AG10803 (cell line): ENCODE measurements at places on chromosomes 11 and 22.

DNA sequence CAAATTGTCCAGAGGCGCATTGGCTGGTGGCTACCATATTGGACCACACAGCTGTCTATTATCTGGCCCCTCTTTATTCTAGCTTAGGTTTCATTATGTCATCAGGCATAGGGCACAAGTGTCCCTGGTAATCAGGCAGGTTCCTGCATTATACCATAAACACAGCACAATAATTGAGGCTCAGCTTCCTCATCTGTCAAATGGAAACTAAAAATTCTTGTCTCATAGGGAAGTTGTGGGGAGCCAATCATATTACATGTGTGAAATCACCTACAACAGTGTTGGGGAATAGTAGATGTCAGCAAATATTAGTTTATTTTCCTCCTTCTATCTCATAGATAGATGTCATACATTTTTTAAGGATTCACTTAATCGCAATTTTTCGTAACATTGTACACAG is 231.0 kb upstream of the SORL1-AS1 start:
- DNase-seq = no peak

- no peak for DNase-seq
Observed at GRCh38 chr11:127018683-127019279, 18.2 kb upstream of the KIRREL3 start.

DNA sequence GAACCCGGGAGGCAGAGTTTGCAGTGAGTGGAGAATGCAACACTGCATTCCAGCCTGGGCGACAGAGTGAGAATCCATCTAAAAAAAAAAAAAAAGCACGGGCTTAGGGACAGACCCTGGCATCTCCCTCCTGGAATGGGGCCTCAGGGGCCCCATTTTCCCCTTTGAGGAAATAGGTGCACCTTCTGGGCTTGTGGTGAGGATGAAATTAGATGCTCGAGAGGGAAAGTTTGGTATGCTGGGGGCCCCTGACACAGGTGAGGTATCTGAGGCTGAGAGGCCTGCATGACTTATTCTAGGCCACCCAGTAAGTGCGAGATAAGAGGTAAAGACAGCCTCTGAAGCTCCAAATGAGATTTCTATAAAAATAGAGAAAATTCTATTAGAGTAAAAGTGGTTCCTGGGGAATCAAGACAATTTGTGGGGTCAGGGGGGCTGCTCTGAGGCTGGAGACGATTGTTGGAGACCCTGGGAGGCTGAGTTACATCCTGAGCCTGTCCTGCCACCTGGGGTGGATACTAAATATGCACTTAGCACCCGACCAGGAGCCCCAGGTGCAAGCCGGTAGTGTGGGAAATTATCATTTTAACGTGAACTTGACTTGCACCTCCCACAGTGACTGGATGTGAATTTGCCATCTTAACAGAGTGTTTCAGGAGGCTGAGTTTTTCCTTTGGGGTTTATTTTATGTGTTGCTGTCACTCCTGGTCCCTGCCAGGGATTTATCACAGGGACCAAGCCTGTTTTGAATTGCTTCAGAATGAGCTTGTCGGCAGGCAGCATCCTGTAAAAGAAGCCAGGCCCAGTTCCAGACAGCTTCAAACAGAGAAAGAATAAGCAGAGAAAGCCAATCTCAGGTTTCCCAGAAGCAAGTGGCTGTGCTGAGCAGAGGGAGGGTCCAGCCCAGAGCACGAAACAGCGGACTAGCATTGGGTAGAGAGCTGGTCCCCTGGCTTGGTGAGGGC is 48.4 kb upstream of the TSKU start:
- no peak for DNase-seq

DNA sequence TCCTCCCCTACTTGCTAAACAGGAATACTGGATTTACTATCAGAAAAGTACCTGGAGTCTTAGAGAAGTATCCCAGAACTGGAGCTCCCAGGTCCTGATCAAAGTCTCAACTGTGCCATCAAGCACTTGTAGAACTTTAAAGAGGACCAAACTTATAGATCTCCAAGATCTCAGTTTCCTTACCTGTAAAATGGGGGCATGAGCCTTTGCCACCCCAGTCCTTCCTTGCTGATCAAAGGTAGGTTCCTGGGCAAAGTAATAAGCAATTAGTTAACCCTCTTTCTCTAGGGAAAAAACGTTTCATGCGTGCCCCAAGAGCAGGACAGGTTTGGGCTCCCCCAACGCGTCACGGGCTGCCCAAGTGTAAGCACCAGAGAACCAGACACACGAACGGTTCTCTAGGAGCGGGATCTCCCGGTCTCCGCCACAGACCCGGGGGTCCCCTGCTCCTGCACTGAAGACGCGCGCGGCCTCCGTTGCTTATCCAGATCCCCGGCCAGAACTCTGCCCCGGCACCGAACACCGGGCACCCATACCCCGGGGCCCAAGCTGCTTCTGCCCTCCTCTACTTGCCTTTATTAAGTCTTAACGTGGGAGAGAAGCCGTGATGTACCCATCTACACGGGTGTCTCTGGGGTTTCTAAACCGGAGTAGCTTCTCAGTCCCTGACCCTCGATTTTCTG is 505 bp downstream of the ZNF214 start:
- DNase-seq = no peak

GRCh38 chr11:12792590-12792989 is 118.4 kb downstream of the TEAD1 start:
- peak; percentile 82 for DNase-seq

GRCh38 chr11:65672180-65672860 is 9.6 kb upstream of the RELA start:
- DNase-seq = no peak

GRCh38 chr11:8689726-8690255 is 7.2 kb downstream of the RPL27A start:
- no peak for DNase-seq

- no peak for DNase-seq
Observed at GRCh38 chr22:50470491-50470890, 4.3 kb downstream of the SBF1 start.

- peak; percentile 69 for DNase-seq
Observed at GRCh38 chr11:19728436-19728835, 15.8 kb downstream of the NAV2 start.

DNA sequence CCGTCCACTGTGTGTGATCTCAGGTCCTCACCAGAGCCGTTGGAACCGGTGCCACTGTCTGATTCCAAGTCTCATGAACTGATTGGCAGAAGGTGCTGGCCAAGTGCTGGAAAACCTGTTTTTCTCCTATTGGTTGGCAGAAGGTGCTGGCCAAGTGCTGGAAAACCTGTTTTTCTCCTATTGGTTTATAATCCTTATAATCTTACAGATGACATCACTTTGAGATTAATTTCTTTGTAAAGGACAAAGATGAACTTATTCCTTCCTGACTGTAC is 1106.3 kb downstream of the BRD1 start:
- DNase-seq = no peak

- no peak for DNase-seq
Observed at GRCh38 chr11:120712881-120713280, 201.3 kb downstream of the GRIK4 start.

- DNase-seq = no peak
Observed at GRCh38 chr11:68026391-68027105, 3.9 kb upstream of the NDUFS8 start.

GRCh38 chr22:27596133-27596870 is 205.3 kb downstream of the MN1 start:
- DNase-seq = no peak

- DNase-seq = no peak
Observed at GRCh38 chr11:70776914-70777532, 378.7 kb downstream of the CTTN start.

GRCh38 chr22:44312766-44313165 is at the start of gene SHISAL1:
Gene SHISAL1, minus strand, starts transcription at chr22:44312951. Its CDS starts 12,006 bp downstream, at chr22:44300945.
- no peak for DNase-seq

DNA sequence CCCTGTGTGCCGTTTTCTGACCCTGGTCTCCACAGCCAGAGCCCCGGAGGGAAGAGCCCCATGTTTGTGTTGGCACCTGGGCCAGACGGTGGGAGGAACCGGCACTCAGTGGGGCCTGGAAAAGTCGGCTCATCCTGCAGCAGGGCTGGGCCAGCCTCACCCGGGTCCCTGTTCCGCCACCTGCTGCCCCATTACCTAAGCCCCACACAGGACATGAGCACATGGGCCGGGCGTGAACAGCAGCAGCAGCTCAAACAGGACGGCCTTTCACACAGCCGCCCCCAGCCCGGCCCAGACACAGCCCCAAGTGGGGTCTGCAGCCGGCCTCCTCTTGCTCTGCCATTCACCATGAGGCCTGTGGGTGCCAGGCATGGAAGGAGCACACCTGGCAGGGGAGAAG is 302.4 kb downstream of the MN1 start:
- no peak for DNase-seq

GRCh38 chr11:28547321-28547741 is 439.1 kb downstream of the METTL15 start:
- no peak for DNase-seq

- DNase-seq = no peak
Observed at GRCh38 chr11:135069890-135070289, 657.8 kb upstream of the B3GAT1 start.

DNA sequence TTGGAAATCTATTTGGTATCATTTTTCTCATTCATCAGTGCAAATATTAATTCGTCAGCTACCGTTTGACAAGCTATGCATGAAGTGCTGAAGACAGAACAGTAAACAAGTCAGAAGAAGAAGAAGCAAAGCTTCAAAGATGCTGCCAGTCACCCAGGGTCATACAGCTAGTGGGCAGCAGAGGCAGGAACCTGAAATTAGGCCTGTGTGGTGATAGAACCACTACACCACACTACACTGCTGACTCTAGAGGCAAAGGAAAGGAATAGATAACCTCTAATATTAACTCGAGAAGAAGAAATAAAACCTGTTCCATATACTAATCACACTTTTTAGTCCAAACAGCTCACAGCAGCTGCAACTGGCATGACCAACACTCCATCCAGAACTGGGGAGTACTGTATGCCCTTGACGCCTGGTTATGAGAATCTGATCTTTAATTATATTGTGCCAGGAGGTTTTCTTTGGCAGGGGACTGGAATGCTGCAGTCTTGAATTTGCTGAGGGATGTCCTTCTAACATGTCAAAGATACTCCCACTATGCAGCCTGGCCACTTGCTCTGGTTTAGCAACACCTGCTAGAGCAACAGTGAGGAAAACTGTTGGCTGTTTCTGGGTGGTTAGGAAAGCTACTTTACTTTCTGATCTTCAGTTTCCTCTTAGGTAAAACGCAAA is 73.0 kb downstream of the PAK1 start:
- DNase-seq = no peak

- DNase-seq = no peak
Observed at GRCh38 chr11:95296165-95296564, 65.2 kb upstream of the SESN3 start.

DNA sequence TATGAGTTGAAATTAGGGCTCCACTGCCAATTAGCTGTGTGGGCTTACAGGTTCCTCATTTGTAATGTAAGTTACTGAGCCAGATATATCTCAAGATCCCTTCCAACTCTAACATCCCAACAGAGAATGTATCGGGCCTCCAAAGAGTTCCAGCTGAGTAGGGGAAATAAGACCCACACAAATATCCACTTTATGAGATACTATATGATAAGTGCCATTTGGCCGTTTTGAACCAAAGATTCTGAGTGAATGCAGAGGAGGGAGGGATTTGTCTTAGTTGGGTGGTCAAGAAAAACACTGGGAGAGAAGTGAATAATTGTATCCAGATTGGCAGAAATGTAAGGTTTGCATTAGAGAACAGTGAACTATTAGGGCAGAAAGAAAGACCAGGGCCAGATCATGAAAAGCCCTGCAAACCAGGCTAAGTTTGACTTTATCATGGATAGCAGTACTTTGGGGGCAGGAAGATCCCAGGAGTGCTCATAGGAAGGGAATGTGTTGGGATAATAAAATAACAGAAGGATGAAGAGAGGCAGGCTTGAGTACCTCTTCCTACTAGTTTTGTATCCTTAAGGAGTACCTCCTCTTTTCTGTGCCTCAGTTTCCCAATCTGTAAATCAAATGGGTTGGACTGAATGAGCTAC is 63.9 kb downstream of the RPL27A start:
- no peak for DNase-seq

DNA sequence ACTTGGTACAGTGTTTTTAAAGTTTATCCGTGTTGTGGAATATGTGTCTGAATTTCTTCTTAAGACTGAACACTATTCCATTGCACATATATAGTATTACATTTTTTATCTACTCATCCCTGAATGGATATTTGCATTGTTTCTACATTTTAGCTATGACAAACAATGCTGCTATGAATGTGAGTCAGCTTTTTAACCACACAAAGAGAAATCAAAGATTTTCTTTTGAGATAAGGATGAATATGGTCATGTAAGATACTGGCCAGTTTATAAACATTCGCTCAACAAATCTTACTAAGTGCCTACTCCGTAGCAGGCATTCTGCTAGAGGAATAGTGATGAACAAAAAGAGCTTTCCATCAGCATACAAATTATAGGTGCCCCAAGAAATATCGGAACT is 16.5 kb upstream of the OR9G4 start:
- no peak for DNase-seq

DNA sequence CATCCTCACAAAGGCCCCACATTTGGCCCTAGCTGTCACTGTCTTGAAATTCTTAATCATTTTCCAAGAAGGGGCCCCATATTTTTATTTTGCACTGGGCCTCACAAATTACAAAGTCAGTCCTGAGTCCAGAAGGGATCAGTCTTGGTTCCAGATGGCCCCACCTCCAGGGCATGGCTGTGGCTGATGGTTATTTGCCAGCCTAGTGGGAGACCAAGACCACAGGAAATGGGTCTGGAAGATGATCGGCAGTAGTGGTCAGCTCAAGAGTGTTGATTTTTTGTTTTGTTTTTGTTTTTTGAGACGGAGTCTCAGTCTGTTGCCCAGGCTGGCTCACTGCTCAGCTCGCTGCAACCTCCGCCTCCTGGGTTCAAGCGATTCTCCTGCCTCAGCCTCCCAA is 47.1 kb upstream of the EMID1 start:
- DNase-seq = peak; percentile 14

- no peak for DNase-seq
Observed at GRCh38 chr22:40452730-40453487, 82.5 kb downstream of the SGSM3 start.

GRCh38 chr22:19959587-19960490 is 18.2 kb upstream of the TXNRD2 start:
- no peak for DNase-seq

- no peak for DNase-seq
Observed at GRCh38 chr11:8281266-8281665, 17.6 kb upstream of the LMO1 start.

DNA sequence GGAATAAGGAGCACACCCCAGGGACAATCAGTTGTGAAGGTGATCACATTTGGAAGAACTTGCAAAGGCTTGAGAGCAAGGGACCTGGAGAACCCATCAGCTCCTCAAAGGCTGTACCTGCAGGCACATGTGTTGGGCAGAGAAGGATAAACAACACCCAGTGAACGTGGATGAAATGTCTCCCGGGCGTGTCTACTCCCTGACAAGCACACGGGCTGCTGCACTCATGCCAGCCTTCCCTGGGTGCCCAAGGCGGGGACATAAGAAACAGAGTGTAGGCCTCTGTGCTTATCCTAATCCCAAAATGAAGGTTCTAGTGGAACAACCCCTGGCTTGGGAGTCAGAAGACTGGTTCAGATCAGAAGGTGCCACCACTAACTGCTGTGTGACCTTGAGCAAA is 46.7 kb downstream of the DSCAML1 start:
- DNase-seq = no peak

DNA sequence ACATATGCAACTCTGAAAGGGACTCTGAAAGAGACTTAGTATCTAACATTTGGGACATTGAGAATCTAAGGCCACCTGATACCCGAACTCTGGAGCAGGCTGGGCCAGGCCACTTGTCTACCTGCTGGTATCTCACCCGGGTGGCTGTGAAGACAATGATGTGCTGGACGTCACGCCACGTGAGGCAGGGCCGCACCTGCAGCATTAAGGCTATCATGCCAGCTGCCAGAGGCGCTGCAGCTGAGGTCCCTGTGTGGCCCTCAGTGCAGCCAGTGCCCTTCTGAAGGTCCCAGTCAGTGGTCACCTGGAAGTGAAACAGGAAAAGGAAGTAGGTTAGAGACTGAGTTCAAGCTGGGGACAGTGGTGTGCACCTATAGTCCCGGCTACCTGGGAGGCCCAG is 12.4 kb downstream of the PCSK7 start:
- DNase-seq = no peak
